Bone marrow (tissue), 2 donors: ENCODE measurements at places on chromosomes 13 and 19.
A peak's percentile ranks its signal among the peaks of the same experiment; 100 is the strongest.

DNA sequence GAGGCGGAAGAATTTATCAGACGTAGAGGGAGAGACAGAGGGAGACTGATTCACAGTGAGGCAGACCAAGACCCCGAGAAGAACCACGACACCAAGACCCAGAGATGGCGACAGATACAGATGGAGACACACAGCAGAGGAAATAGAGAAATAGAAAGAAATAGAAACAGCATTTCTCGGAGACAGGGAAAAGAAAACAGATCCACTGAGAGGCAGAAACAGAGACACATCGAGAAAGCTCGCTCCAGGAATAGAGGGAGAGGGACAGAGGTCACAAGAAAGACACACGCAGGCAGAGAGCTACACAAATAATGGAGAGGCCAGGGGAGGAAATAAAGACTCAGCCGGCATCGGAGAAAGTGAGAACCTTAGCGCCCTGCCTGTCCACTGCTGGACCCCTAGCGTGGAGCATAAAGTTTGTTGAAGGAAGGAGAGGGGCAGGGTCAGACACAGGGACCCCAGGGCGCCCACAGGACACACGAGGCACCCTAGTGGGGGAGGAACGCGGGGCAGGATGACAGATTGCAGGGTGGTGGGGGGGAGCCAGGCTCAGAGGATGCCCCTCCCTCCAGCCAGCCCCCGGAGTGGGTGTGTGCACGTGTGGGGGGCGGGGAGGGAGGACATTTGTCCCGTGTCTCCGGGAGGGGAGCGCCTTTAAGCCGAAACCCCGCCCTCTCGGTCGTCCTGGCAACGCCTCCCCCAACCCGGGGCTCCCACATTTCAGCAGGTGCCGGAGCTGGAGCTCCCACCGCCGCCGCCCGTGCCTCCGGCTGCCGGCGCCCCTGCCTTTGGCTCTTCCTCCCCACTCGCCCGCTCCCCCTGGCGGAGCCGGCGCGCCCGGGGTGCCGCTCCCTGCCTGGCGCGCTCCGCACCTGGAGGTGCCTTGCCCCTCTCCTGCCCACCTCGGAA lies at the start of gene PRKCG:
Gene PRKCG, plus strand, starts transcription at position 716 of the 909 bp plus-strand sequence. CDS start 298 bp downstream, outside the sequence.
- DNase-seq: no peak

DNA sequence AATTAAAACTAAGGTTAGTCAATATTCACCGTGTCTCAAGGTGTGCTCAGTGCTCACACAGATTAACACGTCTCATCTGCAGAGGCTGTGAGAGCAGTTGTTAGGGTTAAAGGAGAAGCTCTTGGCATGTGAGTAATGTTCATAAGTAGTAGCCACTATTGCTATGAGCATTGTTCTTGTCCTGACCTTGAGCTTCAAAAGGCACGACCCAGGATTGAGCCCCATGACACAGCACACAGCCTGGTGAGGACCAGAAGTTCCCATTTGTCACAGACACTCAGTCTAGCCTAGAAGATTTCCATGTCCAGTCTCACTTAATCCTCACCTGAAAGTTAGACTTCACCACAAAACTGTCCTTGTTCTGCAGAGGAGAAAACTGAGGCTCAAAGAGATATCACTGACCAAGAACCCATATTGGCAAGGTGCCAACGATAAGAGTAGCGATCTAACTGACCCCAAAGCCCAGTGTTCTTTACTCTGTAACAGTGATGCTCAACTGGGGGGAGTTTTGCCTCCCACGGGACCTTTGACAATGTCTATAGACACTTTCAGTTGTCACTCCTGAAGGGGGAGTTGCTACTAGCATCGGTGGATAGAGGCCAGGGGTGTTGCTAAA lies 26.0 kb downstream of the FPR3 start:
- no peak for DNase-seq

GRCh38 chr13:113991191-113991669 lies 17.4 kb upstream of the C13orf46 start:
- no peak for DNase-seq

GRCh38 chr13:40933508-40934204 lies 85.5 kb downstream of the ELF1 start:
- DNase-seq: no peak

DNA sequence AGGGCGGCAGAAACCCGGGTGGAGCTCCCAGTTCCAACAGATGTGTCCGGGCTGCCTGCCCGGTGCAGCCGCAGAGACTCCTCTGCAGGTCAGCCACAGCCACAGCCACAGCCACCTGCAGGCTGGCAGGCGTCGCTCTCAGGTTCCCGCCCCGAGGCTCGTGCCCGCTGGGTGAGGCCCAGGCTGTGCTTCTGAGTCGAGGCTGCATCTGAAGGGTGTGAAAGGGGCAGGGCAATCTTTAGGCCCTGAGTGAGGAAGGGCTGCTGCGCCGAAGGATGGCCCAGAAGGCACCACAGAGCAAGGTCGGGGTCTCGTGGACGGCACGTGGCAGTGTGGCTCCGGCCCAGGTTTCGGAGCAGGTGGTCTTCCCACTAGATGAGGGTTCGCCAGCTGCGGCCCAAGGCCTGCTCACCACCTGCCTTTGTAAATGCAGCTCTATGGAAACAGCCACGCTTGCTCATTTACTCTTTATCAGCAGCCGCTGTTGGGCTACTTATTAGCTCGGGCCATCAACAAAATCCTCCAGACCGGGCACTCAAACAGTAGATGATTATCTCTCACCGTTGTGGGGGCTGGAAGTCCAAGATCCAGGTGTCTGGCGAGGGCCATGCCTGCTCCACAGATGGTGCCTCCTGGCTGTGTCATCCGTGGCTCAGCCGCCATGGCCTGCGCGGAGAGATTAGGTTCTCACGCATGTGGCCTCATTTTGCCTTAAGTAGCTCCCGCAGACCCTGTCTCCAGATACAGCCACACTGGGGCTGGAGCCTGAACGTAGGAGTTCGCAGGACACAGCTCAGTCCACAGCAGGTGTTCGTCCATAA lies 40.3 kb upstream of the TFDP1 start:
- no peak for DNase-seq

DNA sequence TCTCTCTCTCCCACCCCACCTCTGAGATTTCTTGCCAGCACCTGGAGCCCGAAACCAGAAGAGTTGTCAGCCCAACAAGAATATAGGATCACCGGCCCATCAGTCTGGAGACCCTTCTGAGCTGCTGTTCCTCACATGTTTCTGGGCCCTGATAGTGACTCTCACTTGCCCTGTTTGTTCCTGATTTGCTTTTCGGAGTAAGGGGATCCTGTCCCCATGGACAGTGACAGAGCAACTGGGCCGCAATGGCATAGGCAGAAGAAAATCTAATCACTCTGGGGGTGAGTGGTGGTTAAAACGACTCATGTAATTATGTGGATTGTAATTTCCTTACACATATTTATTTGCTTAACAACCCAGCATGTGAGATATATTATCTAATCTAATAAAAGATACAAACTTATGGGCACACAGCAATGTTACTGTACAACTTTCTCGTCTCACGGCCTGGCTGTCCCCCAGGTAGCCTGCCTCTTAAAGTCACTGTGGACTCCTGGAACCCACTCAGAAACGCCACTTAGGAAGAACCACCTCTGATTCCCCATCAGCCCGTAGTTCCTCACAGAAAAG lies 663 bp upstream of the SMAD9 start:
- no peak for DNase-seq

DNA sequence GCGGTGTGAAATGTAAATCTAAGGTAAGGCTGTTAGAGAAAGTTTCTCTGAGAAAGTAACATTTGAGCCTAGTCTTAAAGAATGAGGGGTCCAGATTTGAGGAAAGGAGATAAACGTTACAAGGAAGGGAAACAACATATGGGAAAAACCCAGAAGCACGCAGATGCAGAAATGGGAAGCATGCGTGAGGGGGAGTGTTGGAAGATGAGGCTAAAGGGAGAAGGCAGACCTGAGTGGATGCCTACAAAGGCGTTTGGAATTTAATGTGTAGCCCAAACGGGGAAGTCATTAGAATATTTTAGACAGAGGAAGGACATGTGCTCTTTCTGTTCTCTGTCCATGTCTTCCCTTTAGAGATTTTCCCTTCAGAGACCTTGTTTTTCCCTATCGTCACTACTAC lies 61.0 kb downstream of the TPT1 start:
- no peak for DNase-seq

- DNase-seq: peak; percentile 22
Measured at GRCh38 chr19:8494158-8494557, 8.3 kb downstream of the PRAM1 start.

DNA sequence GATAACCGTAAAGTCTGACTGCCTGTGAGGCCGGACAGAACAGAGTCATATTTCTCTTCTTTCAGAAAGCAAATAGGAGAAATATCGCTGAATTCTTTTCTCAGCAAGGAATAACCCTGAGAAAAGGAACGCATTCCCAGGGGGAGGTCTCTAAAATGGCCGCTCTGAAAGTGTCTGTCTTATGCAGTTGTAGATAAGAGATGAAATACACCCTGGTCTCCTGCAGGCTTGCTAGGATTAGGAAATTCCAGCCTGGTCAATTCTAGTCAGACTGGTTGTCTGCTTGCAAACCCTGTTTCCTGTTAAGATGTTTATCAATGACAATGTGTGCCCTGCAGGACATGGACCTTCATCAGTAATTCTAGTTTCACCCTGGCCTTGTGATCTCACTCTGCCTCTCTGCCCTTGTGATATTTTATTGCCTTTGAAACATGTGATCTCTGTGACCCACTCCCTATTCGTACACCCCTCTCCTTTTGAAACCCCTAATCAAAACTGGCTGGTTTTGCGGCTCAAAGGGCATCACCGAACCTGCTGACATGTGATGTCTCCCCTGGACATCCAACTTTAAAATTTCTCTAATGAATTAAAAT lies 934.8 kb upstream of the SPRY2 start:
- DNase-seq: no peak

GRCh38 chr19:52170863-52171320 lies 529 bp downstream of the ZNF836 start:
- no peak for DNase-seq

GRCh38 chr13:41060724-41061074 lies 610 bp upstream of the WBP4 start:
- DNase-seq: peak; percentile 80

DNA sequence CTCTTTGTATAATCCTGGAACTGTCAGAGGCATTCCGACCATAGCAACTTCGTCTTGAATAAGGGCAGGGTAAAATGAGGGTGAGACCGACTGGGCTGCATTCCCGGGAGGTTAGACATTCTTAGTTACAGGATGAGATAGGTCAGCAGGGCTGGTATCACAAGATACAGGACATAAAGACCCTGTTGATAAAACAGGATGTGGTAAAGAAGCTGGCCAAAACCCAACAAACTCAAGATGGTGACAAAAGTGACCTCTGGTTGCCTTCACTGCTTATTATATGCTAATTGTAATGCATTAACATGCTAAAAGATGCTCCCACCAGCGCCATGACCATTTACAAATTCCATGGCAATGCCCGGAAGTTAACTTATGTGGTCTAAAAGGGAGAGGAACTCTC lies 27.7 kb upstream of the MBNL2 start:
- DNase-seq: no peak

DNA sequence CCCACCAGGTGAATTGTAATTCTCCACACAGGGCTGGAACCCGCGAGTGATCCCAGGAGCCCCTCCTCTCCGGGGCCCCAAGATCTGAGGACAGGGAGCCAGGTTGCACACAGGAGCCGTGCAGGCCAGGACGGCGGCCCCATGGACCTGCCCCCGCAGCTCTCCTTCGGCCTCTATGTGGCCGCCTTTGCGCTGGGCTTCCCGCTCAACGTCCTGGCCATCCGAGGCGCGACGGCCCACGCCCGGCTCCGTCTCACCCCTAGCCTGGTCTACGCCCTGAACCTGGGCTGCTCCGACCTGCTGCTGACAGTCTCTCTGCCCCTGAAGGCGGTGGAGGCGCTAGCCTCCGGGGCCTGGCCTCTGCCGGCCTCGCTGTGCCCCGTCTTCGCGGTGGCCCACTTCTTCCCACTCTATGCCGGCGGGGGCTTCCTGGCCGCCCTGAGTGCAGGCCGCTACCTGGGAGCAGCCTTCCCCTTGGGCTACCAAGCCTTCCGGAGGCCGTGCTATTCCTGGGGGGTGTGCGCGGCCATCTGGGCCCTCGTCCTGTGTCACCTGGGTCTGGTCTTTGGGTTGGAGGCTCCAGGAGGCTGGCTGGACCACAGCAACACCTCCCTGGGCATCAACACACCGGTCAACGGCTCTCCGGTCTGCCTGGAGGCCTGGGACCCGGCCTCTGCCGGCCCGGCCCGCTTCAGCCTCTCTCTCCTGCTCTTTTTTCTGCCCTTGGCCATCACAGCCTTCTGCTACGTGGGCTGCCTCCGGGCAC lies 3.9 kb downstream of the FFAR1 start:
- no peak for DNase-seq

DNA sequence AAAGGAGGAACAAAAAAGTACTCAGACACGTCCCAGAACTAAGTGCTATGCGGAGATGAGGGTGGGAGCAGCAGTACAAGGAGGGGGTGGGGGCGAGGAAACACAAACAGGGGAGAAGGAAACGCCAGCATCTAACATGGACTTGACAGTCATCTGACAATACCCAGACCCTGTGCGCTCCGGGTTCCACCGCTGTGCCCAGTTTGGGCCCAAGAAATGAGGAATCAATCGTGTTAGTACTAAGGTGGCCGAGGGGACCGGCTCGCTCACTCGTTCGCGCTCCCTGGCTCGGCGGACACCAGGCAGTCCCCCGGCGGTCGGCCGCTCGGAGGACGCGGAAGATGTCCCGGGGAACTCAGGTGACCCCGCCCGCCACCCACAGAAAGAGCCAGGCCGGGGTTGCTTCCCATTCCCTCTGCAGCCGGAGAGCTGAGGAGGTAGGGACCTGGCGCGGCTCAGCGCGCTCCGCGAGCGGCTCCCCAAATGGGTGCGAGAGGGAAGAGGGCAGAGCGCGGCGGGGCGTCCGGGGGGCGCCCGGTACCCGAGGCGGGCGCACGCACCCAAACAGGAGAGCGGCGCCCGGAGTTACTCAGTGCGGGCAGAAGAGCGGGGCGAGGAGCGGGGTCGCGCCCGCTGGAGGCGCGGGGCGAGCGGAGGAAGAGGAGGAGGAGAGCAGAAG lies 616 bp downstream of the TSHZ3 start:
- no peak for DNase-seq

GRCh38 chr13:112574416-112574815 lies 13.5 kb downstream of the TUBGCP3 start:
- no peak for DNase-seq

DNA sequence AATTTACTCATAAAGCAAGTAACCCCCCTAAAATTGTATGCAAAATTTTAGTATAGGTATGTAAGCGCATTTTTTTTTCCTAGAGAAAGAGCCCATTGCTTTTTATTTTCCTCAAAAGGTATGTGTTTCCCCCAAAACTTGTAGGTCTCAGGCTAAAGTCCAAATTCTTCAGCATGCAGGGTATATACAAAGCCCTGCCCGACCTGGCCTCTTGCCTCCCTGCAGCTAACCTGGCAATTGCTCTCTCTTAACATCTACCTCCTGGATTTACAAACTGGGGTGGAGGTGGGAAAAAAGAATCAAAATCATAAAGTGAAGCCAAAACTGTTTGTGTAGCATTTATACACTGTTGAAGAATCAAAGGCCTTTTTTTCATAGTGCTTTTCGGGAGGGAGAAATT lies 107.8 kb downstream of the KCNRG start:
- DNase-seq: no peak

- DNase-seq: no peak
Measured at GRCh38 chr13:47114030-47114429, 217.2 kb upstream of the HTR2A start.
